ENCODE measurements at places on chromosomes 1 and 21.

- DNase-seq = peak; percentile 76
These were observed 20.8 kb downstream of the ATP5PO start for GRCh38 chr21:33894736-33895288.

GRCh38 chr1:41576620-41577019, 92.1 kb upstream of the EDN2 start:
- no peak for DNase-seq

- no peak for DNase-seq
These were observed 45.2 kb downstream of the RPS6KA1 start for GRCh38 chr1:26574719-26575251.

DNA sequence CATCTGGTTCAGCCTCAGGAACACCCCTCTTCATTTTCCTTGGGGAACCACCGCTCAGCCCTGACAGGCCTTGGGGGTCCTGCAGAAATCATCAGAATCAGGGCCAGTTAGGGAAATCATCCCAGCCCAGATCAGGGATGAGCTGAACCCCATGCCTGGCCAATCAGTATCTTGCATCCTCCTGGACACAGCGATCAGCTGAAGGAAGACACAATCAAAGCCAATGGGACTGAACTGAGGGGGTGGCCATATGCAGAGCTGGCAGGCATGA, 395.4 kb downstream of the MATN1 start:
- no peak for DNase-seq

GRCh38 chr1:234613128-234613875, 3.3 kb upstream of the IRF2BP2 start:
- no peak for DNase-seq

GRCh38 chr1:109620401-109620791, 759 bp downstream of the AMPD2 start:
- DNase-seq = no peak

DNA sequence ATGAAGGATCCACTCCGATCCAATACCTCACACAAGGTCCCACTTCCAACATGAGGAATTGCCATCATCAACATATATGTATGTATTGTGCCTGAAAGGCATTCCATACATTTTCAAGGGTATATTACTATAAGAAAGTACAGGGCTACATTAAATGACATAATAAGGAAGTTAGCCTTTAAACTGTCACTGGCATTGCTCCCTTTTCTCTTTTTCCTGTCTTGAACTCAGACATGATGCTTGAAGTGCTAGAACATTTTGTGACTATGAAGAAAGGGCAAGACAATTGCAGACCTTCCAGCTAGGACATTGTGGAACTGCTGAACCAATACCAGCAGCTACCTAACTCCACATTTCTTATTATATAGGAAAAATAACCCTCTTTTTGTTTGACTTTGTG, 2.9 kb upstream of the TSPAN2 start:
- DNase-seq = no peak

DNA sequence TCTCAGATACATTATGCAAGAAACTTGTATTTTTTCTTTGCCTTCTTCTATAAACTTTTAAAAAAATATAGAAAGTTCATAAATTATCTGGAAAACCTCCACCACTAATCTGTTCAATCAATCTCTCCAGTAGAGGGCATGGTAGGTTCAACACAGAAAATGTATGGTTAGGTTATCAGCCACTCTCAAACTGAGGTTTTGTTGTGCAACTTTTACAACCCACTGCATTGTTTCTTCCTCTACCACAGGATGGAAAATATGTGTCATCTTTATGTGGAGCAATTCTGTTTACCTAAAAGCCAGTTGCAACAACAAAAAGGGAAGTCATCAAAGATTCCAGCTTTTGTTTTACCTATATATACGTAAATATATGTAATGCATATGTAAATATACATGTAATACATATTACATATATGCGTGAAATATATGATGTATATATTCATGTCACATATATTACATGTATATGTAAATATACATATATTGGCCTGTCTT, 3.0 kb upstream of the RGS2 start:
- DNase-seq = peak; percentile 42

DNA sequence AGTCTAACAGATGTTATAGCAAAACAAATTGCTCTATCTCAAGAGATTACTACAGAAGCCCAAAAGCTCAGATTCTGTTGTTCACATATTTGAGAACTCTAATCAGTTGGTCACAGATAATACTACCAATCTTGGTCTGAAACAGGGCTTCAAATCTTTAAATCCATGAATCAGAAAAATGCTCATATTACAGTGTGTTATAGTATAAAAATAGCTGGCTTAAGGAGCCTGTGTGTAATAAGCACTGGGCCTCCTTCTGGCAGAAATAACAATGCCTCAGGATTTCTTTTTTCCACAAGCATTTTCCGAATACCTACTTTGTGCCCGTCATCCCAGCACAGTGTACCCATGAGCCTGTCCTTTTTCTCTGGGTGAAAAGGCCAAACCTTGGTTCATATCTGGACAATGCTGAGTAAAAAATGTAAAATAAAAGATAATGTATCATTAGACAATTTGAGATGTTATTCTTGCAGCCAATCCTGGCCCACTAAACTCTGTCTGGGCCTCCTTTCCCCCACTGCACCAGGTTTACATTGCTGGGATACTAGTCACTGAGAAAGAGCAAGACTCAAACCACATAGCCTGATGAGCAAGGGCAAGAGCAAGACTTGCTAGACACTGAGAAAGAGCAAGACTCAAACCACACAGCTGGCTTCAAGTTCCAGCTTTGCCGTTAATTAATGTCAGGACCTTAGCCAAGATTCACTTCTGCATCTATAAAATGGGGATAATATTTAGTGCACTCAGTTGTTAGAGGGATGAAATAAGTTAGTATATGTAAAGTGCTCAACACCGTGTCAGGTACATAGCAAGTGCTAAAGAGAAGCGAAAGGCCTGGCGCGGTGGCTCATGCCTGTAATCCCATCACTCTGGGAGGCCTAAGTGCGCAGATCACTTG, 17.0 kb upstream of the ADAR start:
- no peak for DNase-seq

DNA sequence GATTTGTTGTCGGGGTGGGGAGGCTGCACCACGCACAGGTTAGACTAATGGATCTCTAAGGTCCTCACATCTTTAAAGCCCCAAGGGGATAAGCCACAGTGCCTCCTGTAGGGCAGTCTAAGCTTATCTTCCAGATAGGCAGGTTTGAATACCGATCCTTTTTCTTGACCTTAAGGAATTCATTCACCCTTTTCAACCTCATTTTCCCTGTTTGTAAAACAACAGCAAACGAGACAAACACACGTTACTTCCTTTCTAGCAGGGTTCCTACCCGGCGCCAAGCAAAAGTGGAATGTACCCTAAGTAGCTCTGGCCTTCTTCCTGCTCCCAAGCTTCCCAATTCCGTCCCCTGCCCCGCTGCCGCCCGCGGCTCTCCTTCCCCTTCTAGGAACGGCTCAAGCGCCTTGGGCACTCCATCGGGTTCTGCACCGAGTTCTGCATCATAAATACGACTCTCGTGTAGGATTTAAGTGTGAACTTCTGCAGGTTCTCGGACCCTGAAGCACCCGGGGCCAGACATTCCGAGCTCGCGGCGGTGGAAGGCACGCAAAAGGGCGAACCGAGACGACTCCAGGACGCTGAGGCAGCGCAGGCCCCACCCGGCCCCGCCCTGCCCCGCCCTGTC, 548 bp upstream of the CDC20 start:
- peak; percentile 57 for DNase-seq

DNA sequence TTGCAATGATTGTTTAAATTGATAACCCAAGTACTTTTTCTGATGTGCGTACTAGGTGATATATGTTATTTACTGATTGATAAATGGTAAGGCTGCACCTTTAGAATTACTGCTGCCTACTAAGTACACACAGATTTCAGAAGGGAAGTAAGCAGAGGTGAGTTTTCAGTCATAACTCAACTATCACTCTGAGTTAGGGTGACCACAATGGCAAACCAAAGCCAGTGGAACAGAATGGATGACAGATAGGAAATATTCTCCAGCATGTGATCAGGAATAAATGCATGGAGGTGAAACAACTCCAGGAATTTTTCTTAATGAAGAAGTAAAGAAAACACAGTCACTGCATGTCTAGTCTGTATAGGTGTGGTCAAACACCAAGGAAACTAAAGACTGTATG, 7.5 kb upstream of the KCNJ15 start:
- DNase-seq = no peak

GRCh38 chr1:115829023-115829674, 11.8 kb downstream of the NHLH2 start:
- no peak for DNase-seq

DNA sequence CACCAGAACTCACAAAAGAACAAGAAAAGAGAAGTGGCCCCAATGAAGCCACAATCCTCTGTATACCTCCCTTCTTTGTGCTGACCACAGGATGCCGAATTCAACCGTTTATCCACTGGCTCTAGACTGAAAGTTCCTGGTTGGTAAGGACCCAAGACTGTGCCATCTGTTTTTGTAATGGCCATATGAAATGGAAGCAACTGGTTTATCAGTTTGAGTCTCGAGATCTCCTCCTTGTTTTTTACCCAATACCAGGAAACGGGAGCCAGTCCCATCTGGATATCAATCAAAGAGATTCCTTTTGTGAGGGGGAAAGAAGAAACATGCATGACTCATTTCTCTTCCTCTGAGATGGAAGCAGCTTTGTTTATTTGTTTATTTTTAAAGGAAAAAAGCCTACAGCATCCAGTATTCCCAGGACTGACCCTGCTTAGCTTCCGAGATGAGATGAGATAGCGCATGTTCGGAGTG, 32.4 kb upstream of the ZNF124 start:
- no peak for DNase-seq

GRCh38 chr21:14581902-14582457, 35.9 kb upstream of the SAMSN1 start:
- no peak for DNase-seq

GRCh38 chr1:104212239-104212638, 462.5 kb downstream of the AMY1C start:
- DNase-seq = no peak

- no peak for DNase-seq
These were observed 4.0 kb downstream of the EPS8L3 start for GRCh38 chr1:109759513-109760334.

DNA sequence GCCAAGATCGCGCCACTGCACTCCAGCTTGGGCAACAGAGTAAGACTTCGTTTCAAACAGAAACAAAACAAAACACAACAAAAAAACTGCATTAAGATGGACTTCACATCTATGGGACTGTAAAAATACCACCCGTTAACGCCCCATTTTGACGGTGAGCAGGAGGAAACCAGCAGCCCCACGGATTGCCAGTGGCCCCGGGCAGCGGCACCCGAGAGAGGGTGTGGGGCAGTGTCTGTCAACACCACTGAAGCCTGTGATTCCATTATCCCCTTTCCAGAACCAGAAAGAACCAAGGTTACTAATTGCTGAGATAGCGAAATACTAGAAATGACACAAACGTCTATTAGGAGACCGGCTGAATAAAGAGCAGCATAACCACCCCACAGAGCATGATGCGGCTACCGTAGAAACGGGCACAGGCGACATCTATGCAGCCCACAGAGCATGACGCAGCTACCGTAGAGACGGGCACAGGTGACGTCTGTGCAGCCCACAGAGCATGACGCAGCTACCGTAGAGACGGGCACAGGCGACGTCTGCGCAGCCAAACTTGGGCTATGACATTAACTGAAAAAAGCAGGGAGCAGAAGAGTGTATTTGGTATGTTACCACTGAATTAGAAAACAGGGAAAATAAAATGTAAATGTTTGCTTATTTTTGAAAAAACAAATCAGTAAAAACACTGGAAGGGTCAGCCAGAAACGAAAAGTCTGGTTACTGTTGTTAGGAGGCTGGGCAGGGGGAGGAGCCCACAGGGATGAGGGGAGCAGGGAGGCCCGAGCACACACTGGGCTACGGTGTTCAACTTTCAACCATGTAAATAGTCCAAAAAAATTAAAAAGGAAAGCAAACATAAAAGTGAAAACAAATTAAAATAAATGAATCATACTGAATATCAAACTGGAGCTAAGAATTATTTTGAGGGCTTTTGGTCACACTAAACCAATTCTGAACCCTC, 96.5 kb downstream of the NPHP4 start:
- DNase-seq = no peak

Measured in D721Med (cell line).